ENCODE measurements at places on chromosomes 3 and 15. TPM values are rescaled to one million over a fixed set of nuclear protein-coding genes. Genes with fewer than 3 reads are reported as not detected.

- no peak overlapping the region for H3K27ac ChIP-seq
- H3K4me3 ChIP-seq, result no peak overlapping the region
- no peaks in the 10 kb centered on the region for H3K36me3 ChIP-seq
Measured at GRCh38 chr3:168273036-168273435, 177.3 kb upstream of the GOLIM4 start.

Gene SPATA16
- total RNA-seq, result not detected

GRCh38 chr3:194745422-194746184 lies 59.9 kb downstream of the FAM43A start:
- no peaks in the 10 kb centered on the region for H3K4me1 ChIP-seq
- no peak for DNase-seq
- H3K27me3 ChIP-seq, result no peaks in the 10 kb centered on the region
- H3K36me3 ChIP-seq, result no peaks in the 10 kb centered on the region
- H3K4me3 ChIP-seq, result no peak overlapping the region
- H3K27ac ChIP-seq, result no peak overlapping the region

Gene ZIC4
- total RNA-seq, result not detected

- H3K27ac ChIP-seq, result no peak overlapping the region
- H3K4me3 ChIP-seq, result no peak overlapping the region
- H3K27me3 ChIP-seq, result no peaks in the 10 kb centered on the region
- H3K36me3 ChIP-seq, result no peaks in the 10 kb centered on the region
- no peak for DNase-seq
- H3K4me1 ChIP-seq, result no peaks in the 10 kb centered on the region
Measured at GRCh38 chr3:124938896-124939295, 4.3 kb upstream of the MUC13 start.

DNA sequence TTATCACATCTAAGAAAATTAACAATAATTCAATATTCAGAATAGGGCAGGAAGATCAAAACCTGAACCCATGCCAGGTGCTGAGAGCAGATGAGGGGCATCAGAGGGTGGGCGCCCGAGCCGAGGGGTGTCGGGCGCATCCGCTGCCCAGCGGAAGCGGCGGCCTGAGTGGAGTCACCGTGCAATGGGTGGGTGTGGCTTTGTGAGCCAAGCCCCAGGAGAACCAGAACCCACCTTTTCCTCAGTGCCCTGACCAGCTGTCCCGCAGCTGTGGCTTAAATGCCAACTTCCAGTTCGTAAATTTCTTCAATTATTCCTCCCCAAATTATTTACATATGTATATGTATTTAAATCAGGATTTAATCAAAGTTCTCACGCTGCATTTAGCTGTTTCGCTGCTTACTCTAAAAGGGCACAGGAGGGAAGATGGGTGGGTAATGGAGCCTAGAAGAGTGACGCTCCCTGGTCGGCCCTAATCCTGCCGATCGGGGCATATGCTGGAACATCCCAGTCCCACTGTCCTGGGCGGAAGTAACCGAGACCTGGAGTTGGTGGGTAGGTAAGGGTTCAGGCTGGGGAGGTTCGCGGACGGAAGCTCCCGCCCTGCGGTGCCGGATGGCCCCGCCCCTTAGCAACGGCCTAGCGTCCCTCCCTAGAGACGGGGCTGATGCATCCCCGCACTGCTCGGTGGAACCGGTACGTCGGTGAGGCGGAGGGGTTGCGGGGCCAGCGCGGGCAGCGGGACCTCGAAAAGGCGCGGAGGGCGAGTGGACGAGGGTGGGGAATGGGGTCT lies 1.3 kb downstream of the DNAH1 start:
- DNase-seq, result peak; percentile 64
- H3K27ac ChIP-seq, result peak overlapping the region; percentile 26
- H3K4me3 ChIP-seq, result peak overlapping the region; percentile 35
- H3K27me3 ChIP-seq, result no peaks in the 10 kb centered on the region
- H3K36me3 ChIP-seq, result no peaks in the 10 kb centered on the region

Gene MINAR1
- total RNA-seq, result 0.42 TPM

GRCh38 chr3:42052132-42052483 lies 39.0 kb upstream of the TRAK1 start:
- H3K4me1 ChIP-seq, result peaks cover 5% of the 10 kb centered on the region
- no peaks in the 10 kb centered on the region for H3K36me3 ChIP-seq
- no peaks in the 10 kb centered on the region for H3K27me3 ChIP-seq
- H3K27ac ChIP-seq, result no peak overlapping the region

- no peaks in the 10 kb centered on the region for H3K4me1 ChIP-seq
- no peak overlapping the region for H3K27ac ChIP-seq
- DNase-seq, result no peak
- H3K27me3 ChIP-seq, result peaks cover 15% of the 10 kb centered on the region
- H3K4me3 ChIP-seq, result no peak overlapping the region
Measured at GRCh38 chr15:41574158-41574557, 15.1 kb downstream of the TYRO3 start.

- no peaks in the 10 kb centered on the region for H3K36me3 ChIP-seq
- no peaks in the 10 kb centered on the region for H3K27me3 ChIP-seq
- no peak overlapping the region for H3K4me3 ChIP-seq
- no peaks in the 10 kb centered on the region for H3K4me1 ChIP-seq
- H3K27ac ChIP-seq, result no peak overlapping the region
Measured at GRCh38 chr3:50749822-50750221, 75.1 kb downstream of the DOCK3 start.

GRCh38 chr3:94082391-94082937 lies 19.6 kb downstream of the NSUN3 start:
- H3K27me3 ChIP-seq, result no peaks in the 10 kb centered on the region
- H3K36me3 ChIP-seq, result peaks cover 20% of the 10 kb centered on the region
- no peak overlapping the region for H3K27ac ChIP-seq
- H3K4me3 ChIP-seq, result no peak overlapping the region
- no peak for DNase-seq

DNA sequence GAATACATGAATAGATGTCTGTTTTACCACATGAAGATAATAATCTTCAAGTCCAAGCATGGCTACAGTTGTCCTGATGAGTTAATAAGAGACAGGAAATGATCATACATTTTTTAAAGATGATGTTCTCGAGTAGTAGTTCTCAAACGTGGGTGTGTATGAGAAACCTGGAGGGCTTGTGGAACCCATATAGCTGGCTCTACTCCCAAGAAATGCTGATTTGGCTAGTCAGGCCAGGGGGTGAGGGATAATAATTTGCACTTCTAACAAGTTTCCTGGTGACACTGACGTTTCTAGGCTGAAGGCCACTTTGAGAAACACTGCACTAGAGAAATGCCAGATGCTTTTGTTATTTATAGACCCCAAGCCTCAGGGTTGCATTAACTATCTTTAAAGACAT lies 37.0 kb downstream of the ROPN1B start:
- no peak overlapping the region for H3K27ac ChIP-seq
- H3K36me3 ChIP-seq, result peaks cover 23% of the 10 kb centered on the region
- no peaks in the 10 kb centered on the region for H3K27me3 ChIP-seq

Gene ZBED2
- total RNA-seq, result 0.35 TPM

Gene MYNN
- 16.8 TPM for total RNA-seq

Gene CNTN3
- total RNA-seq, result not detected

DNA sequence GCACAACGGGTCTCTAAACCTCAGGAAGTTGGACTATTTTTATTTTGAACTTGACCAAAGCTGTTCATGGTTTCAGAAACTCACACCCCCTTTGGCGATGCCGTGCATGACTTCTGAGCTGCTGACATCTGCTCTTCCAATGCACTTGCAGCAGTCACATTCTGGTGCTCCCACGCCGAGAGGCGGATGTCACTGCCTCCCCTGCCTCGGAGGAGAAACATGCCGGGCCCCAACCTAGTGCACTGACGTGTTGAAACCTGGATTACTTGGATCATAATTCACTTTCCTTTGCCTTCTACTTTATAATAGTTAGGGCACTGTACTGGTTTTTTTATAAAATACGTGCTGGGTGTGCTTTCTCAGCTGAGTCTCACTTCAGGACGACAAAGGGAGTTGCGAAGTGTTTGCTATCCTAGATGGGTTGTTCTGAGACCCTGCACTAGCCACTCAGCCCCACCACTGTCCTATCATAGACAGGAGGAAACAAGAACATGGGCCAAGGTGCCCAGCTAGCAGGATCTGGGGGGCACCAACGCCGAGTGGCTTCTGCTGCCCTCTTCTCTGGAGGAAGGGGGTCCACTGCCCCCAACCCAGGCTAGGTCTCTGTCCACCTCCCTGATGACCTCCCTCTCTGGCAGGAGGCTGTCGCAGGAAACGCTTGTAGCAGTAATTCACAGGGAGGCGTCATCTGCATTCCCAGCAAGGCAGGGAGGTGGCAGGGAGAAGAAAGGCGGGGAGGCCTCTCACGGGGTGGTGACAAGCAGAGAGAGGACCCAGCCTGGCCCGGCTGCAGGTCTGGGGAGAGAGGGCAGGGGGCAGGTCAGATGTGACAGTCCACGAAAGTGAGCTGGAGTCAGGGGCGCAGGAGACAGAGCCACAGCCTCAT lies 158.8 kb upstream of the IQSEC1 start:
- peaks cover 35% of the 10 kb centered on the region for H3K4me1 ChIP-seq
- H3K27me3 ChIP-seq, result no peaks in the 10 kb centered on the region
- no peak overlapping the region for H3K4me3 ChIP-seq
- H3K36me3 ChIP-seq, result no peaks in the 10 kb centered on the region

- no peaks in the 10 kb centered on the region for H3K36me3 ChIP-seq
- H3K27me3 ChIP-seq, result no peaks in the 10 kb centered on the region
- no peak for DNase-seq
- no peak overlapping the region for H3K4me3 ChIP-seq
- H3K4me1 ChIP-seq, result no peaks in the 10 kb centered on the region
Measured at GRCh38 chr3:172061724-172062184, 22.4 kb downstream of the FNDC3B start.

- H3K4me3 ChIP-seq, result no peak overlapping the region
- H3K36me3 ChIP-seq, result peaks cover 15% of the 10 kb centered on the region
- H3K4me1 ChIP-seq, result no peaks in the 10 kb centered on the region
- DNase-seq, result no peak
- H3K27ac ChIP-seq, result no peak overlapping the region
Measured at GRCh38 chr3:196927571-196928453, 14.5 kb downstream of the NCBP2 start.

DNA sequence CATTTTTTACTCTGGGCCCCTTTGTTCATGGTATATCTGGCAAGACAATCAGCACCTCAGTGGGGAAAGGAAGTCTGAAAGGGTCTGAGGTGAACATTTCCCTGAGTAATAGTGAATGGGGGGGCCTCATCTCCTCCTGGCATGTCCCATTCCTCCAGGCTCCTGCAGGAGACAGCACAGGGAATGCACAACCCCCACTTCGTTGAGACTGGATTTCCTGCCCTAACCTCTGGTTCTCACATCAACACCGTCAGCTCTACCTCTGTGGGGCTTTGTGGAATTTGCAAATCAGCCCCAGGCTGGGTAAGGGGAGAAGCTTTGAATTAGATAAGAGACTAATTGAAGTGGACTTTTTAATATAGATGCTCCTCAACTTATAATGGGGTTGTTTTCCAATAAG lies 168.3 kb upstream of the TRIM42 start:
- no peak for DNase-seq
- no peaks in the 10 kb centered on the region for H3K27me3 ChIP-seq
- H3K27ac ChIP-seq, result no peak overlapping the region
- H3K36me3 ChIP-seq, result no peaks in the 10 kb centered on the region

DNA sequence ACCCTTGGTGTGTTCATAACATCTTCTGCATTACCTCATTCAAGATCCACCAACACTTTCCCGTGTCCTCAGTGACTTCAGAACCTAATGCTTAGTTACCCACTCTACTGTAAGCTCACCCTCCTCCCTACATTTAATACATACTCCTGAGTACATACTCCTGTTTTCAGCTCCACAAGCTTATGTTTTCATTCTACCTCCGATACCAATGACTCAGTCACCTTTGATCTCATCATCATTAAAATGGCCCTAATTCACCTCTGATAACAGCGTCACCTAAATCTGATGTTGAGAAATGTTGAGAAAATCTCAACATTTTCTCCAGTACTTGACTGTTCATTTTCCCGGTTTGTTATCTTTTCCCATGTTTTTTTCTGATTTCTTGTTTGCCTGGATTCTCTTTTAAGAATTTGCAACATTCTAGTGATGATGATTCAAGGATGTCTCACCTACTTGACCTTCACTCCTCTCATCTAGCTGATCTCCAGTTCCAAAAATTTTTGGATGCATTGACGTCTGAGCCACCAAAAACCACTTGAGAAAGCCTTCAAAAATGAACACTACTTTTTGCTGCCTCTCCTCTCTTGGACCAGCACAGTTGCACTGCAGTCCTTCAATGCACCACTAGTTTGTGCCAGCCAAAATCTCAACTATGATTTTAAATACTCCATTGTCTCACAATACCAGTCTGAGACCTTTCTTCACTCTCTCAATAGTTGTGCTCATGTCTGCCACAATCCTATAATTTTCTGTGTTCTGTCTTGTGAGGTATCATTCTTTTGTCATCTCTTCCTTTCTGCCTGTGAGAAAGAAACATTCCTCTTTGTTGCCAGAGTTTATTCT lies 220.7 kb upstream of the SEMA6D start:
- no peaks in the 10 kb centered on the region for H3K27me3 ChIP-seq
- no peak for DNase-seq
- no peak overlapping the region for H3K27ac ChIP-seq
- H3K4me3 ChIP-seq, result no peak overlapping the region
- H3K4me1 ChIP-seq, result no peaks in the 10 kb centered on the region

Gene ARNT2
- total RNA-seq, result 0.18 TPM

GRCh38 chr3:108035751-108036150 lies 55.1 kb downstream of the CD47 start:
- no peaks in the 10 kb centered on the region for H3K4me1 ChIP-seq
- DNase-seq, result no peak
- H3K27me3 ChIP-seq, result no peaks in the 10 kb centered on the region
- peaks cover 36% of the 10 kb centered on the region for H3K36me3 ChIP-seq

DNA sequence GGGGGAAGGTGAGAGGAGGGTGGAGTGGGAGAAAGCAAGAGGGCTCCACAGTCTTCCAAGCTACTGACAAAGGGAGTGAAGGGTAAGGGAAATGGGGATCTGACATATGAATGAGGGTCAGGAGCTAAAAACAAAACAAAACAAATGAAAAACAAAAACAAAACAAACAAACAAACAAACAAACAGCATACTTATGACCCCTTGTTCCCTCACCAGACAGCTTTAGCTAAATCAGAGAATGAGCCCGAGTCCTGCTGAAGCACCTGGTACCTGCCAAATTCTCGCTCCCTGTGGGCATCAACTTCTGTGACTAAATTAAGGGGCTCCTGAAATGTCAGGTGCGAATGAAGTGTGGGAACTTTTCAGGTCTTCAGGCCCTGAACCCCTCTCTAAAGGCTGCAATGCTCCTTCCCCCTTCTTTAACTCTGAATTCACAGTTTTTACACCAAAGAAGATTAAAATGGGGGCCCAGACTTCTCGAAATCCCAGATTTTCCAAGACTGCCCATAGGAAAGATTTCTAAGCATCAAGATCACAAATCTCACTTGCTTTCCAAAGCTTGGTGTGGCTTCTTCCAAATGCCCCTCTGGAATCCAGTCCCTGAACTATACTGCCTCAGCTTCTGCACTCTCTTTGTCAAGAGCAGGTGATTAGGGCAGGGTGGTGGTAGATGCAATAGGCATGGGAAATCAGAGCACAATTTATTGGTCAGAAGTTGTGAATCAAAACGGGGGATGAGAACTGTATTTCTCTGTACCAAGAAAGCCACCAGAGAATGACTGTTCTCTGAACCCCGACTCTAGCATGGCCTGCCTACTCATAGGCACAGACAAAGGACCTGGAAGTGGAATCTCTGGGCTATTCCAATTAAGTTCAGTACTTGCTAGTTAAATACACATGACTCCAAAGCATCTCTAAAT lies 40.9 kb downstream of the ZIC4 start:
- peaks cover 11% of the 10 kb centered on the region for H3K27me3 ChIP-seq
- H3K36me3 ChIP-seq, result no peaks in the 10 kb centered on the region
- H3K4me1 ChIP-seq, result no peaks in the 10 kb centered on the region
- H3K27ac ChIP-seq, result no peak overlapping the region
- H3K4me3 ChIP-seq, result no peak overlapping the region

Gene ZPLD1
- total RNA-seq, result not detected

Gene POLQ
- 0.47 TPM for total RNA-seq

- H3K4me1 ChIP-seq, result no peaks in the 10 kb centered on the region
- H3K27me3 ChIP-seq, result no peaks in the 10 kb centered on the region
- no peaks in the 10 kb centered on the region for H3K36me3 ChIP-seq
- H3K27ac ChIP-seq, result no peak overlapping the region
- no peak overlapping the region for H3K4me3 ChIP-seq
Measured at GRCh38 chr15:98035577-98036010, 75.1 kb downstream of the ARRDC4 start.

Measured in T-cell (primary cell).